ENCODE measurements at places on chromosomes 5 and 9. TPM values are rescaled to one million over a fixed set of nuclear protein-coding genes. Genes with fewer than 3 reads are reported as not detected.
A peak's percentile ranks its signal among the peaks of the same experiment; 100 is the strongest.

GRCh38 chr9:103789686-103790085 is 304.4 kb upstream of the SMC2 start:
- no peak for DNase-seq

TLR4 gene
- total RNA-seq: 16.8 TPM

ACTL7A gene
- total RNA-seq: not detected

C1QTNF3 gene
- 0.60 TPM for total RNA-seq

GRCh38 chr5:179311581-179311980 is 33.7 kb downstream of the ADAMTS2 start:
- DNase-seq: no peak

PCDHGA7 gene
- 7.2 TPM for total RNA-seq

GRCh38 chr9:126695701-126696400 is 82.1 kb downstream of the LMX1B start:
- DNase-seq: no peak

DNA sequence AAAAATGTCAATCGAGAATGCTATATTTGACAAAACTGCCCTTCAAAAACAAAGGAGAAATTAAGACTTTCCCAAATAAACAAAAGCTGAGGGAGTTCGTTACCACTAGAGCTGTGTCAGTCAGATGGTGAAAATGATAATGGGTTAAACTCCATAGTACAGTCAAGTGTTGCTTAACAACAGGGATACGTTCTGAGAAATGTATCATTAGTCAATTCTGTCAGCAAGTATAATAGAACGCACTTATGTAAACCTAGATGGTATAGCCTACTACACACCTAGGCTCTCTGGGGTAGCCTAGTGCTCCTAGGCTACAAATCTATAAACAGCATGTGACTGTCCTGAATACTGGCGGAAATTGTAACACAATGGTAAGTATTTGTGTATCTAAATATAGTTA is 138.7 kb downstream of the DRD1 start:
- DNase-seq: no peak

DNA sequence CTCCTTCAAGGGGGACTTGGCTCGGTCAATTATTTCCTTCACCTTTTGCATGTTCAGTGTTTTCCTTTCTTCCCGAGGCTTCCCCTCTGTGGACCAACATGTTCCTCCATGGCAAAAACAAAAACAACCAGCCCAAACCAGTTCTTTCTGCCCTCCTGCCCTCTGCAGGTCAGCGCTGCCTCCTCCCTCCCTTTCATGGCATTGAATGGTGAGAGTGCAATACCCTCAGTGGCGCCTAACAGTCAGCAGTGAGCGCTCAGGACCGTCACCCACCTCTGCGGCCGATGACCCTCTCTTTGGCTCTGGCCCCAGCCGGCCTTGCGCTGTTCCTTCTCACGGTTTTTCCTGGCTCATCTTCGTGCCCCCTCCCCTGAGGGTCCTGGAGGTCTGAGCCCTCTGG is 34.4 kb upstream of the GNE start:
- no peak for DNase-seq

PRELID2 gene
- 33.2 TPM for total RNA-seq

- DNase-seq: no peak
Observed at GRCh38 chr9:70195456-70195855, 63.3 kb upstream of the SMC5 start.

DNA sequence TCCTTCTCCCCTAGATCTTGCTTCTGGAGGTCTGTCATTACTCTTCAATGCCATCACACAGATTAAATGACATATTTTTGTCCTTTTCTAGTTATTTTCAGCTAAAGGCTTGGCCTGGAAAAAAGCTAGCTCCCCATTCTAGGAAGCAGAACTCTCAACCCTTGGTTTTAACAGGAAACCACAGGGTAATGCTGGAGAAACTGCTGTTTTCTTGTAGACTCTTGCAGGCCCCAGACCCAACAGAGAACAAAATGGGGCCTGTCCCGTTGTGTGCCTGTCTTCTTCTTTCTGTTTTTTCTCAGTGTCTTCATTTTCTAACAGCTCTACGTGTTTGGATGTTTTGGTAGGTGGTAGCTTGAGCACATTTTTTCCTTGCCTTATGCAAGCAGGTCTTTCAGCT is 21.5 kb downstream of the DCANP1 start:
- DNase-seq: no peak

- DNase-seq: peak; percentile 93
Observed at GRCh38 chr9:35114113-35114839, 1.4 kb downstream of the ATOSB start.

All from Right ventricle myocardium inferior (tissue), 1 donor.